ENCODE measurements at places on chromosomes 1 and 21.
A peak's percentile ranks its signal among the peaks of the same experiment; 100 is the strongest.

GRCh38 chr1:59564192-59564891 lies 250.4 kb upstream of the HOOK1 start:
- DNase-seq = no peak

GRCh38 chr1:16484931-16485330 lies 29.2 kb downstream of the RNU1-1 start:
- no peak for DNase-seq

DNA sequence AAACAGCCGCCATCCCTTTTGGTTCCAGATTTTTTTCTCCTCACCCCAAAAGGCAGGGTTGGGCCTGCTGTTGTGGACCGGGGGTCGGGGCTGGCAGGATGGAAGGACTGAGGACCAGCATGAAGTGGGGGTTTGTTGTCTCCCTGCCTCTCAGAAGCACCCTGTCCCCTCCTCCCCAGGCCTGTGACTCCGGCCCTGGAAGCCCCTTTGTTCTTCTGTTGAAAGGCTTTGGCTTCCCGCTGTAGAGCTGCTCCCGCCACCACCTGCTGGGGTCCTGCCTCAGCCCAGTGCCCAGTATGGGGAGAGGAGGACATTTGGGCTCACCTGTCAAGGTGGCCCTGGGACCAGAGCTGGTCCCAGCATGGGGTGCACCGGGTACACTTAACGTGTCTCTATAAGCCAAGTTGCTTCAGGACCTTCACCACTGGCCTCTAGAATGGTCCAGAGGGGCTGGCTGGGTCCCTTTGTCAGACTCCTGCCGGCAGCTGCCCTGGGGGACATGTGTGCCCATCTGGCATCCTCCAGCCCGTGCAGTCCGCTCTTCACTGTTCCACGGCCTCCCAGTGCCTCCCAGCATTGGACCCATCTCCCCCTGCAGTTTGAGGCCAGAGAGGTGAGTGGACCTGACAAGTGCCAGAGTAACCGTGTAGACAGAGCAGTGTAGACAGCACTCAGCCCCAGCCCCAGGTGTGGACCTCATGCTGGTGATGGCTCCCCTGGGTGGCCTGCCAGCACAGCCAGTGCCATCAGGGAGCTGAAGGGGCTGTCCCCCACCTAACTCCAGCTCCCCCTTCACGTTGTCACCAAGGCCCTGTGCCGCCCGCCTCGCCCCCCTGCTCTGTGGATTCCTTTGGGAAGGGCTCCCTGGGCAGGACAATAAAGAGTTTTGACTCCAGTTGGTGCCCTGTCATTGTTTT lies 6.1 kb upstream of the SYTL1 start:
- DNase-seq = no peak

DNA sequence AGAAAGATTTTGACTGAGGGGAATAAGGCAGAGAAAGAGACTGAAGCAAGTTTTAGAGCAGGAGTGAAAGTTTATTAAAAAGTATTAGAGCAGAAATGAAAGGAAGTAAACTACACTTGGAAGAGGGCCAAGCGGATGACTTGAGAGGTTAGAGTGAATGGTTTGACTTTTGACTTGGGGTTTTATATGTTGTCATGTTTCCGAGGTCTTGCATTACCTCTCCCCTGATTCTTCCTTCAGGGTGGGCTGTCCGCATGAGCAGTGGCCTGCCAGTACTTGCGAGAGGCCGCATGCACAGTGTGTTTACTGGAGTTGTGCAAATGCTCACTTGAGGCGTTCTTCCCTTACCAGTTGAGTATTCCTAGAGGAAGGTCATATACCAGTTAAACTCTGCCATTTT lies 13.0 kb upstream of the DENND2D start:
- DNase-seq = no peak

DNA sequence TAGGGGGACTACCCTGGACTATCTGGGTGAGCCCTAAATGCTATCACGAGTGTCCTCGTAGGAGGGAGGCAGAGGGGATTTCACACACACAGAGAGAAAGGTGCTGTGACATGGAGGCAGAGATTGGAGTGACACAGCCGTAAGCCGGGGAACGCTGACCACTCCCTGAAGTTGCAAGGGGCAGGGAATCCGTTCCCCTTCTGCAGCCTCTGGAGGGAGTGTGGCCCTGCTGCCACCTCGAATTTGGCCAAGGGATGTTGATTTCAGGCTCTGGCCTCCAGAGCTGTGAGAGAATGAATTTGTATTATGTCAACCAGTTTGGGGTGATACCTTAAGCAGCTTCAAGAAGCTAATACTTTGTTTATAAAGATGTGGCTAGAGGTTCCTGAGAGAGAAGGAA lies 137.7 kb downstream of the ACTL8 start:
- no peak for DNase-seq

DNA sequence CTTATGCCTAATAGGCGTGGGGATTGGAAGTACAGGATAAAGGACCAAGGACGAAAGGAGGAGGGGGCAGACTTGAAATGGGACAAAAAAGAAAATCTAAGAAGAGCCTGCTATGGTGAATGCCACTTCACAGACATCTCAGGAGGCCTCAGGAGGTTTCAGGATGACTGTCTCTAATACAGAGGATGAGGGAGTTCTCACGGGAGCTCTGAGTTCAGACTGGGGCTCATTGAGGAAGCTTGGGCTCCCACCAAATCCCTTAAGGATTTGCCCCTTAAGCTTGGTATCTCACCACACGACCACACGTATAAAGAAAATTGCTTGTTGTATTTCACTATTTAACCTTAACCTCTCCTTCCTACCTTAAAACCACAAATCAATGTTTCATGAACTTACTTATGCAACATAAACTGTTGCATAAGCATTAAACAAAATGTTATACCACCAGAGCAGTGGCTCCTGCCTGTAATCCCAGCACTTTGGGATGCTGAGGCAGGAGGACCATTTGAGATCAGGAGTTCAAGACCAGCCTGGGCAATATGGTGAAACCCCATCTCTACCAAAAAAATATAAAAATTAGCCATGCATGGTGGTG lies 12.4 kb downstream of the SLC30A1 start:
- DNase-seq = no peak

GRCh38 chr1:41698916-41699860 lies 214.7 kb upstream of the EDN2 start:
- no peak for DNase-seq

GRCh38 chr1:9629445-9630201 lies 21.9 kb upstream of the PIK3CD start:
- no peak for DNase-seq

DNA sequence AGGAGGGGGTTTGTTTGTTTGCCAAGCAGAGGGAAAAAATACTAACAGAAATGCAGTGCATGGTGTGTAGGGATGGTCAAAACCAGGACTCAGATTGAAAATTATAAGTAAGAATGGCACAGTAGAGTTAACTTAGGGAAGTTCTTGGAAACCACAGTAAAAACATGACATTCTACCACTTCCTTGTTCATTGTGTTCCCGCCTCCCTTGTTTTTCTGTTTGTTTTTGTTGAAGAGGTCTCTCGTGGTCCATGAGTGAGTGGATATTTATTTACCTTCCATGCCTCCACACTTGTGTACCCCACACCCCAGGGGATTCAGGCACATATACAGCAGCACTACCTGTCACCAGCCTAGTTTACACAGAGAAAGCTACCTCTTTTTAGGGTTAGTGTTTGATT lies 69.6 kb downstream of the OLFML2B start:
- DNase-seq = no peak

GRCh38 chr1:16173447-16174260 lies 17.8 kb upstream of the EPHA2 start:
- no peak for DNase-seq

DNA sequence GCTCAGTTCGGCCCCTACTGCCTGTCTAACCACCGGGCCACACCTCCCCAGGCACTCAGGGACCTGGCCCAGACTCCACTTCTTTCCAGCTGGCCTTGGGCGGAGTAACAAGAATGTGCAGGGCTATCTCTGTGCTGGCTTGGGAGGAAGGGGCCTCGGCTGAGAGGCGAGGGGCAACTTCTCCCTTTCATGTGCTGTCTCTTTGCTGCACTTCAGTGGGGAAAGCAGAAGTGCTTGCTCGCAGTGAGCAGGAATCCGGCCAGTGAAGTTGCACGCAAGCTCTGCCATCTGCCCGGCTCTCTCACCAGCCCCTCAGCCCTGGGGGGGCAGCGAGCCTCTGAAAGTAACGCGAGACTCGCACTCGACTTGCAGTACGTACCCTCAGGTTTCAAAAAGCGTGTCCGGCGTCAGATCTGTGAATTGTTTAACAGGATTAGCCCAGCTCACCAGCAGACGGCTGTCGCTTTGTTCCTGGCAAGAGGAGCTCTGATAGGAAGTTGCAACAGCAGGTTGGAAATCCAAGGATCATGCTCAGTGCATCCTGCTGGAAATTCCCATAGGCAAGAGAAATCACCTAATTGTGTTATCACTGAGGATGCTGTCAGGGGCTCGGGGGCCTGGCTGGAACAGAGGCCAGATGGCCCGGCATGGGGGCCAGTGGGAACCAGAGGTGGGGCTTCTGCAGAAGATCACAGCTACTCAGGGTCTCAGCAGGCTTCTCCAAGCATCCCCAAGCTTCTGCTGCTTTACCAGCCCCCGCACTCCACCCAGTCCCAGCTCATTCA lies 221.1 kb downstream of the NPHP4 start:
- peak; percentile 5 for DNase-seq

DNA sequence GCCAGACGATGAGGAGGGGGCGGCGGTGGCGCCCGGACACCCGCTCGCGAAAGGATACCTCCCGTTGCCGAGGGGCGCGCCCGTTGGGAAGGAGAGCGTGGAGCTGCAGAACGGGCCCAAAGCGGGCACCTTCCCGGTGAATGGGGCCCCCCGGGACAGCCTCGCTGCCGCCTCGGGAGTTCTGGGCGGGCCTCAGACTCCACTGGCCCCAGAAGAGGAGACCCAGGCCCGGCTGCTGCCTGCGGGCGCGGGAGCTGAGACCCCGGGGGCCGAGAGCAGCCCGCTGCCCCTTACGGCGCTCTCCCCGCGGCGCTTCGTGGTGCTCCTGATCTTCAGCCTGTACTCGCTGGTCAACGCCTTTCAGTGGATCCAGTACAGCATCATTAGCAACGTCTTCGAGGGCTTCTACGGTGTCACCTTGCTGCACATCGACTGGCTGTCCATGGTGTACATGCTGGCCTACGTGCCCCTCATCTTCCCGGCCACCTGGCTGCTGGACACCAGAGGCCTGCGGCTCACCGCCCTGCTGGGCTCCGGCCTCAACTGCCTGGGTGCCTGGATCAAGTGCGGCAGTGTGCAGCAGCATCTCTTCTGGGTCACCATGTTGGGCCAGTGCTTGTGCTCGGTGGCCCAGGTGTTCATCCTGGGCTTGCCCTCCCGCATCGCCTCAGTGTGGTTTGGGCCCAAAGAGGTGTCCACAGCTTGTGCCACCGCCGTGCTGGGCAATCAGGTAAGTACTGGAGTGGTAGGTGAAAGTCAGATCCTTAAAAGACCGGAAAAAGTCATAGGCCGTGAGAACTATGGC lies 588 bp downstream of the FLVCR1 start:
- DNase-seq = peak; percentile 18

- no peak for DNase-seq
These were observed 36.9 kb upstream of the TARBP1 start for GRCh38 chr1:234515821-234516241.

GRCh38 chr1:111516005-111516535 lies 12.6 kb upstream of the ADORA3 start:
- DNase-seq = no peak

Measured in HepG2 (cell line).